Stimulated activated CD4-positive, alpha-beta T cell treated with anti-CD3 and anti-CD28 coated beads, Interleukin-15, amount 100 ng/mL, for 24 hours (primary cell): ENCODE measurements at places on chromosomes 16 and 17.
A peak's percentile ranks its signal among the peaks of the same experiment; 100 is the strongest.

- no peak for DNase-seq
These were observed 8.7 kb downstream of the ARRB2 start for GRCh38 chr17:4719146-4719545.

DNA sequence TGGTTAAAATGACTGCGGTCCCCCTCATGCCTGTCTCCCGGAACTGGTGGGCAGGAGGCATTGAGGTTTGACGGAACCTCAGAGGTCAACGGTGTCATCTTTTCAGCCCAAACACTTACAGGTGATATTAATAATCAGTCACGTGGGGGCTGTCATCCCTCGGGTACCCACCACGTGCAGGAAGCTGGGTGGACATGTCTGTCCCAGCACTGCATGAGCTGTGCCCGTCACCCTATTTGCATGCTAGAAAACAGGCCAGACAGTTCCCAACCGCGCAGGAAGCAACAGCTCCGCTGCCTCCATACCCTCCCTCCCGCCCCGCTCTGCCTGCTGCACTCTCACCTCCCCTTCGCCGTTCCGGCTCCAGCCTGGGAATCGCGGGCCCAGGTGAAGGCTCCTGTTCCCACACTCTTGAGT is 1.4 kb downstream of the SYNGR3 start:
- DNase-seq: peak; percentile 61

DNA sequence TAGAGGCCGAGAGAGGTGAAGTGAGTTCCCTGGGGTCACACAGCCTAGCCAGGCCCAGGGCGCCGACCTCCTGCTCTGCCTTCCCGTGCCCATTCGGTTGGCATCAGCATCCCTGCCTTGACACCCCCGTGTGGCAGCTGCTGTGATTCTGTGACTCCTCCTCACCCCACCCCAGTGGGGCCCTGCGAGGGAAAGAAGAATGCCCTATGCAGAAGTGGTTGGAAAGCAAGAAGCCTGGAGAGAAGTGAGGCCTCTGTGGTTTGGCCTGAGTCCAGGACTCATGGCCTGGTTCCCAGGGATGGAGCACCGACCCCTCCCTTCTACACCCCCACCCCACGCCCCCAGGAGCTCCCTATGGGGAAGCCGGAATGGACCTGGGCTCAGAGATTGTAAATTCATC is 296.2 kb downstream of the SEC14L1 start:
- peak; percentile 43 for DNase-seq

GRCh38 chr17:67970783-67971182 is 25.5 kb downstream of the C17orf58 start:
- no peak for DNase-seq

GRCh38 chr17:44311562-44312181 is 3.3 kb downstream of the RUNDC3A start:
- no peak for DNase-seq

DNA sequence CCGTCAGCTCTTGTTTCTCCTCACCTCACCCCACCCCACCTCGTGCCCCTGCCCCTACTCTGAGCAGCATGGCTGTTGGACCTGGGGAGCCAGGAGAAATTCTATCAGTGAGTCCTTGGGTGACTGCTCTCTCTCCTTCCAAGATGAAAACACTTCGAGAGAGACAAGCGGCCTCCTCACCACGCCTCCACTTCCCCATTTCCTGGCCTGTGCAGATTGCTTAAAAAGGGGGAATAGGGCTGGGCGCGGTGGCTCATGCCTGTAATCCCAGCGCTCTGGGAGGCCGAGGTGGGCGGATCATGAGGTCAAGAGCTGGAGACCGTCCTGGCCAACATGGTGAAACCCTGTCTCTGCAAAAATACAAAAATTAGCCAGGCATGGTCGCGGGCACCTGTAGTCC is 9.5 kb downstream of the DLX4 start:
- DNase-seq: no peak

DNA sequence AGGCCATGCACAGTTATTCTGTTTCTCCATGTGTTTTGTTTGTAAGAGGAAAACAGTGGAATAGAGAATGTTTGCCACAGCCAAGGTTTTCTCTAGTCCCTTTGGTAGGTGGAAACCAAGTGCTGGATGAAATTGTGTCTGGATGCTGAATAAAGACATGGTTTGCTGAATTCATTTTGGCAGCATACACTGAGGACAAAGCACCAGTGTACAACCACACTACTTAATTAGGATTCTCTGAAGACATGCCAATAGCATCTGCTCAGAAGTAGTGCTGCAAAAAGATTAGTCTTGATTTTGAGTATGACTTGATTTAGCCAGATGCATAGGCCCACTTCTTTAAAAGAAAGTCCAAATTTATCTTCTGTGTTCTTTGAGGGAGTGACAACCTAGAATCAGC is 230.5 kb upstream of the CACNG5 start:
- DNase-seq: no peak

- DNase-seq: no peak
These were observed 8.5 kb downstream of the ZACN start for GRCh38 chr17:76087531-76087930.

DNA sequence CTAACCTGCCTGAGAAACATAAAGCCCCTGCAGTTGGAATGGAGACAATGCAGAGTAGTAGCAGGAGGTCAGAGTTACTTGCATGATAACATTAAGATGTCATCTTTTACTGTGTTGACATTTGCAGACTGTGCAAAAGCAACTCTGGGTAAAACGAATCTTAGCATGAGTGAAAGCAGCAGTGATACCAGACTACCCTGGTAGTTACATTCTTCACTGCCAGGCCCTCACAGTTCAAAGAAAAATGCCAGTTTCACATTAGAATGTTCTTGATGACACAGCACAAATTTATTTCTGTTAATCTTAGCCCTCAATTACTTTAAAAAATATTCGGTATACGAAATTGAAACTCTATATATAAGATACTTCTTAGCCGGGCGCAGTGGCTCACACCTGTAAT is 12.2 kb downstream of the MPHOSPH6 start:
- DNase-seq: no peak

DNA sequence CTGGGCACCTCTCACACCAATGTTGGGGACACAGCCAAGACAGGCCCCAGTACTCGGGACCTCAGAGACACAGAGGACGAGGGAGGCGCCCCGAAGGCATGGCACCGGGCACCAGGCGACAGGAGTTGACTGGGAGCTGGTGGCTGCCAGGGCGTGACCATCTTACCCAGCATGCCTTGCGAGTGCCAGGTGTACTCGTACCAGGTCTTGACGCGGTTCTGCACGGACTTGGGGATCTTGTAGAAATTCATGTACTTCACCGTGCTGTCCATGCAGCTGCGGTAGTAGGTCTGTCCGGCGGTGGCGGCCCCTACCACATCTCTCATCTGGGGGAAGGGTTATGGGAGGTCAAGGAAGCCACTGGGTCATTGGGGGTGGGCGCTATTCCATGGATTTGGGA is 67.3 kb downstream of the CNGB1 start:
- no peak for DNase-seq

DNA sequence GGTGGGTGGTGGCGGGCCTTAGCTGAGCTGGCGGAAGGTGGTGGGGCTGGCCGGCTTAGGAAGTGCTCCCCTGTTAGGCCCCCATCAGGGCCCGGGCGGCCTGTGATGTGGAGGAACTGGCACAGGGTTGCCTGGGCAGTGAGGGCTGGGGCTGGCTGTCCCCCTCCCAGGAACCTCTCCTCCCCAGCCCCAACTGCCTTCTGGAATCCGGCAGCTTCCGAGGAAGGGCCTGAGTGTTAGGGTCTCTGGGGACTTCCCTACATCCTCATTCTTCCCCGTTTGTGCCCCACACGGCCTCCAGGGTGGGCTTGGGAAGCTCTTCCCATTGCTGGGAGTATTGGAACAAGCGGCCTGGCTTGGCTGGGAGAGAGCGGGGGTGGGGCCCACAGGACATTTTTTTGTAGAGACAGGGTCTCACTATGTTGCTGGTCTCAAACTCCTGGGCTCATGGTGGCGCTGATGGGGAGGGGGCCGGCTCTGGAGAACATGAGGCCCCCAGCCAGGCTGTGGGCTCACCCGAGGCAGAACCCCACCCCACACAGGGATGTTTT is 89.9 kb upstream of the CIBAR2 start:
- DNase-seq: no peak

DNA sequence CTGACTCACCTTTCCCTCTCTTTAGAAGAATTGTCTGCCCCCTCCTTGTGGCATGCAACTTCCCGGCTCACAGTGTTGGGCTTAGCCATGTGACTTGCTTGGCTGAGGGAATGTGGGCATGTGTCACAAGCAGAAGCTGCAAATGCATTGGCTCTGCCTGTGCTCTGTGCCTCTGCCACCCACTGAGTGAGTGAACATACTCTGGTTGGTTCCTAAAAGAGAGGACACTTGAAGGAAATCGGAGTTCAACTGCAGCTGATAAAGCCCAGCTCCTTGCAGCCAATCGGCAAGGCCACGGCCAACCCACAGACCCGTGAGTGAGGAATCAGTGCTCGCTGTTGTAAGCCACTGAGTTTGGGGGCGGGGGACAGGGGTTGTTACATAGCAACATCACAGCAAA is 10.9 kb upstream of the GINS2 start:
- no peak for DNase-seq

DNA sequence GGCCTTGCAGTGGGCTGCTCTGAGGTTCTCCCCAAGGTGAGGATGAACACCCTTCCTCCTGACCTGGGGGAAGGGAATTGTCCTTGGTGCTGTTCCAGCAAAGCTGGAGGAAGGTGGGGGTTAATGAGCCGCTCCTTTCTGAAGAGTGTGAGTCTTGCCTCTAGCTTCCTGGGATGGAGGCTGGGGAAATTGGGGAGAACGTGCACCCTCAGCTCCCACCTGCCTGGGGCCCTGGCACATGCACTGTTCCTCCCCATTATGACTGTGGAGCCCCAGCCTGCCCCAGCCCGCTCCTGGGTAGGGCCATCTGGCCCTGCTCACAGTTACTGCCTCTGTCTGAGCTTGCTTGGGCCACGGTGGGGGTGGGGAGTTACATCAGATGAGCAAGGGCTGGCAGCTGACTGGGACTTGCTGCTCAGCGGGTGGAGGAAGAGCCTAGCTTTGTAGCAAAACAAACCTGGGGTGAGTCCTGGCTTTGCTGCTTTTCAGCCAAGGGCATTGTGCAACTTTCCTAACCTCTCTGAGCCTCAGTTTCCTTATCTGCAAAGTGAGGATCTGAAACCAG is 11.1 kb downstream of the TNS4 start:
- peak; percentile 23 for DNase-seq

DNA sequence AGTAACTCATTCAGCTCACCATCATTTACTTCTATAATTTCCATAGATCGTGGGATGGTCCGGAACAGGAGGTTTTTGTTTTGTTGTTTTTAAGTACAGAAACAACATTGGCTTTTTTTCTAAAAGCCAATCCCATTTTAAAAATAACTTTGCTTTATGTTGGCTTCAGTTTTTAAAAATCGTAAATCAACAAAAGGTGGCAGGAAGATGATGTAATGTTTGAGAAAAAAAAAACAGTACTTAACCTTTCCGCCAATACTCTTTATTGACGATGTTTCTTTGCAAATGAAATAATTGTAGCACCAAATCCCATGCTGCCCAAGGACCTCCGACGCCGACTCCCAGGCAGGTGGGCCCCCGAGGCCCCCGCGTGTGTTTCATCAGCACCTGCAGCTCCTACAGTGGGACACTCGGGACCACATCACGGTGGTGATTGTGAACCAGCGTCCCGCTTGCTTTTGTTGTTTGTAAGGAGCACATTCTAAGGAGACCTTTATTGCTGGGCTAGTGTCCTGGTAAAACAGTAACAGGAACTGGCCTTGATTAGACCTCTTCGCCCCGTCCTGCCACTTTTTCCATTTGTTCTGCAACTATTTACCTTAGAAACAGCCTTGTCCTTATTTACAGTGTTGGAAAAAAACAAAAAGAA is 140.2 kb upstream of the CHMP6 start:
- DNase-seq: no peak

DNA sequence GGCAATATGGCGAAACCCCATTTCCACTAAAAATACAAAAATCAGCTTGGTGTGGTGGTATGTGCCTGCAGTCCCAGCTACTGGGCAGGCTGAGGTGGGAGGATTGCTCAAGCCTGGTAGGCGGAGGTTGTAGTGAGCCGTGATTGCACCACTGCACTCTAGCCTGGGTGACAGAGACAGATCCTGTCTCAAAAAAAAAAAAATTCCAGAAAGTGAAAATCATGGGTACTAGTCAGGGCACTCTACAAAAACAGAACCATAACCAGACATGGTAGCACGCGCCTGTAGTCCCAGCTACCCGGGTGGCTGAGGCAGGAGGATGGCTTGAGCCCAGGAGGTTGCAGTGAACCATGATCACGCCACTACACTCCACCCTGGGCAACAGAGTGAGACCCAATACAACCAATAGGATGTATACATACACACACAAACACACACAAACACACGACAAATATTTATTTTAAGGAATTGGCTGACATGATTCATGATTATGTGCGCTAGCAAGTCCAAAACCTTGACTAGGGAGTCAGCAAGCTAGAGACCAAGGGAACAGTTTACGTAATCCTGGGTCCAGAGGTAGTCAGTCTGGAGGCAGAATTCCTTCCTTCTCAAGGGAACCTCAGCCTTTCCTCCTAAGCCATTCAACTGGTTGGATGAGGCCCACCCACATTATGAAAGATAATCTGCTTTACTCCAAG is 11.6 kb upstream of the GP1BA start:
- DNase-seq: no peak

DNA sequence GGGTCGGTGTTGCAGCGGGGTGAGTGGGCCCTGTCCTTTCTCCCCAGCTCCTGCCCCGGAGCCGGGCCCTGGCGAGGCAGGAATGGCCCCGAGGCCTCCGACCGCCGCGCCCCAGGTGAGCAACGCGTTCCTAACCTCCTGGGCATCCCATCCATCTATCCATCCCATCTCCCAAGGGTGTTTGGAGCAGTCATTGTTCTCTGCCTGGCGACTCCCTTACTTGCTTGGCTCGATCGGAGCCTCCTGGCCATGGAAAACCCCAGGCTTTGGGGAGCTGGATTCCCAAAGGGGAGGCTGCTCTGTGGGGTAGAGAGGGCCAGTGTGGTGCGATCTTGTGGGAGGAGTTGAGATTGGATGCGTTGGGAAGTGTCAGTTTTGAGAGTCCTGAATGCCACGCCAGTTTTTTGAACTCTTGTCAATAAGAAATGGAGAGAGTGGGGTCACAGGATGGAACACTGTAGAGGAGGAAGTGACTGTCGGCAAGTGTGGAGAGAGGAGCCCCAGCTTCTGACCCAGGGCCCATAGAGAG is 684 bp downstream of the ZFP90 start:
- DNase-seq: peak; percentile 11

DNA sequence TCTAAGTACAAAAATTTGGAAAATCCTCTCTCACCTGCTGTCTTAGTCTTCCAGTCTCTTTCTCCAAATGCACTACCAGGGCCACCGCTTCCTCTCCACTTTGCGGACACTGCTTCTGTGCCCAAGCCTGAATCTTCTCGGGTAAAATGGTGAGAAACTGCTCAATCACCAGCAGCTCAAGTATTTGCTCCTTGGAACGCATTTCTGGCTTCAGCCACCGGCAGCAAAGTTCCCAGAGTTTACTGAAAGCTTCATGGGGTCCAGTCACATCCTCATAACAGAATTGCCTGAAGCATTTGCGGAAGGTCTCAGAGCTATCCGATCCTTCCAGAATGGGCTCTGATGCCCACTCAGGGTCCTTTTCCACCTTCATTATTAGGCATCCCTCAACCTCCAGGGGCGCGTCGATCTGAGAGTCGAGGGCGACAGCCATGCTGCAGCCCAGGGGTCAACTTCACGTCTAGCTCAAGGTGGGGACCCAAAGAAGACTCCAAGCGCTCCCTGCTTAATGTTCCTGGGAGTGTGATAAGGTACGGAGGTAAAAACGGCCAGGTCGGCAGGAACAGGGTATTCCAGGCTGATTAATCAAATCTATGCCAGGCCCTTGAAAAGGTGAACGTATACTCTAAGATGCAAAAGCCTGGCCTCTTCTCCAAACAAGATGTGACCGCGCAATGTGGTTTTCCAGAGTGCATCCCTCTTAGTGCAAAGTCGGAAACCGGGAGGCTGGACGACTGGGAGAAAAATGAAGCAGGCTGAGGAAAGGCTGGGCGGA is 763 bp downstream of the ZKSCAN2 start:
- DNase-seq: peak; percentile 31
